ENCODE measurements at places on chromosomes 1 and 21. TPM values are rescaled to one million over a fixed set of nuclear protein-coding genes. Genes with fewer than 3 reads are reported as not detected.
A peak's percentile ranks its signal among the peaks of the same experiment; 100 is the strongest.

DNA sequence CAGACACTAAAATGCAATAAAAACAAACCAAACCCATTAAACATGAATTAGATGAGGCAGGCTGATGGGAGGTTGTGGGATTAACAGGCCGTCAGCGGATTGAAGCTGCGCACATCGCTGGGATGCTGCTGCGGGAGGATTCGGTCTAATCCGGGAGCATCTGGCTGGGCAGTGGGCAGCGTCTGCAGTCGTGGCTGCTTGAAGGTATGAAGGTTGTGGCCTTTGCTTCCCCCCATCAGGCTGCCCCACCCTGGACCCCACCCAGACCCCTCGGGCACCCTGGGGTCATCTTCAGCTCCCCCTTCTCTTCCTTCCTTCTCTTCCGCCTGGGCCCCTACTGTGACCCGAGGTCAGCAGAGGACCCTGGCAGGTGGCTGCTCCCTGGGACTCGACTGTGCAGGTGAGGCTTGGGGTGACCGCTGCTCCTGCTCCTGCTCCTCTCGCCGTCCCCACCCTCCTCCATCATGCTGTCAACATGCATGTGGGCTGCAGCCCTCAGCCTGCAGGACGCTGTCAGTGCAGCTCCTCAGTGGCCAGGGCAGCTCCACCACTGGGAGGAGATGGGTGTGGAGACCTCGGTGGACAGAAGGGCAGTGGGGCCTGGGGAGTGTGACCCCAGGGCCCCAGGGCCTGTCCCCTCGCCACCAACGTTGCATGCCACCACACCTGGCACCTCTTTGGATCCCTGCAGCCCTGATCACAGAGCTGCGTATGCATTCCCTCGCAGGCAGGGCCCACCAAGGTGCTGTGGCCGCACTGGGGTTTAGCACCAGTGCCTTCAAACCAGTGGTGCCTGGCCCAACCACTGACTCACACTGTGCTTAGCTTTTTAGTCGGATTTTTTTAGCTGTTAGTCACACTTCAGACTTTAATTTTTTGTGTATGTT is 112.2 kb upstream of the COL6A1 start:
- DNase-seq, result peak; percentile 23
- no peak overlapping the region for H3K4me3 ChIP-seq
- no peak overlapping the region for H3K27ac ChIP-seq
- no peaks in the 10 kb centered on the region for H3K4me1 ChIP-seq

GRCh38 chr1:31036749-31037500 is 28.6 kb downstream of the PUM1 start:
- no peaks in the 10 kb centered on the region for H3K4me1 ChIP-seq
- no peaks in the 10 kb centered on the region for H3K27me3 ChIP-seq
- no peaks in the 10 kb centered on the region for H3K36me3 ChIP-seq
- H3K4me3 ChIP-seq, result no peak overlapping the region
- no peak overlapping the region for H3K27ac ChIP-seq

- no peak for DNase-seq
- H3K4me3 ChIP-seq, result no peak within 1 kb of the TSS
- peak within 1 kb of the TSS; percentile 12 for H3K27ac ChIP-seq
- peaks cover 34% of the 10 kb centered on the region for H3K4me1 ChIP-seq
Observed at GRCh38 chr1:160862203-160863060, at the start of gene CD244. CD244 (minus strand) TSS chr1:160862887; CDS start chr1:160862677, 210 bp downstream.

DNA sequence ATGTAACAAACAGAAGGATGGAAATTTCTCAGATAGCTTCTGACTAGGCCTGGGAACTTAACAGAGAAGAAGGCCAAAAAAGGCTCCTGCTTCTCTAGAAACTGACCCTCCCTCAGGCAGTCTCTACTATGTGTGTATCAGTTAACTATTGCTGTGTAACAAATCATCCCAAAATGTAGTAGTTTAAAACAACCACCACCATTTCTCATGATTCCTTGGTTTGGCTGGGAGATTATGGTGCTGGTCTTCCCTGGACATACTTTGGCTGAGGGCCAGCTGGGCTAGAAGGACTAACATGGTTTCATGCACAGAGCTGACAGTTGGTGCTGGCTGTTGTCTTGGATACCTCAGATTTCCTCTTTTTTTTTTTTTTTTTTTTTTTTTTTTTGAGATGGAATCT is 26.2 kb upstream of the CNN3 start:
- H3K4me1 ChIP-seq, result peaks cover 35% of the 10 kb centered on the region
- H3K27ac ChIP-seq, result no peak overlapping the region
- no peak for DNase-seq

GRCh38 chr1:2545754-2546514 is 10.2 kb upstream of the TNFRSF14 start:
- H3K4me1 ChIP-seq, result peaks cover 8% of the 10 kb centered on the region
- no peaks in the 10 kb centered on the region for H3K27me3 ChIP-seq
- no peak overlapping the region for H3K27ac ChIP-seq

GRCh38 chr1:55669293-55669692 is 454.1 kb upstream of the USP24 start:
- H3K4me1 ChIP-seq, result no peaks in the 10 kb centered on the region
- no peak overlapping the region for H3K4me3 ChIP-seq
- no peaks in the 10 kb centered on the region for H3K36me3 ChIP-seq
- no peak overlapping the region for H3K27ac ChIP-seq

DNA sequence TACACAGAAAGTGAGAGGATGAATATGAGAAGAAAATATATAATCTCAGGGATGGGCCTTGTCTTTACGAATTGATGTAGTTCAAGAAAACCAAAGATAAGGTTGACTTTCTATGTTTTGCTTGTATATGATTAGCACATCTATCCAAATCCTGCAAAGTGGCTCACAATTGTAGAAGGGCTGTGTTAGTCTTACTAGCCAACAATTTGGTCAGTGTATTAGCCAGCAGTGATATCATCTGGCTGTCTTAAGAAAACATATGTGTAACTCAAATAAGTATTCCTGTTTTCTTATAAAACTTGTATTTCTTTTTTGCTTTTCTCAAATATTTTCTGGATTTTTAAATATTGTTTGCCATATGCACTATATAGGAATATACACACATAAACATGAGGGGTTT is 5.5 kb downstream of the SDCCAG8 start:
- no peaks in the 10 kb centered on the region for H3K36me3 ChIP-seq
- H3K27ac ChIP-seq, result no peak overlapping the region
- no peaks in the 10 kb centered on the region for H3K27me3 ChIP-seq
- H3K4me3 ChIP-seq, result no peak overlapping the region

DNA sequence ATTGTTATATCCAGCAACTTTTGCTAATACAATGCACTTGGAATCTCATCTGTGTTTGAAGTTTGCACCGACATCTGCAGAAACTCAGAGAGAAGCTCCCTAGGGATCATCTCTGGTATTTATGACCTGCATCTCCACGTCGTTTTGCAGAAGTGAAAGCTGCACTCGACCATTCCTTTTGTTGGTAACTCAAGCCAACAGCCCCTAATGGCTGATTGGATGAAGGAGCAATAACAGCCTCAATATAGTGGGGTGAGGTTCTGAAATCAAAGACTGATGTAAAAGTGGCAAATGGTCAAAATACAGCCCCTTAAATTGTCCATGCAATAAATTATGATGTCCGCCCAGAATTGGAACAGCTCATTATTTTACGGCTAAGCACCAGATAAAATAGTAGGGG is 344.2 kb upstream of the KAZN start:
- H3K4me1 ChIP-seq, result no peaks in the 10 kb centered on the region
- no peaks in the 10 kb centered on the region for H3K27me3 ChIP-seq
- H3K36me3 ChIP-seq, result no peaks in the 10 kb centered on the region
- no peak overlapping the region for H3K27ac ChIP-seq
- no peak for DNase-seq

DNA sequence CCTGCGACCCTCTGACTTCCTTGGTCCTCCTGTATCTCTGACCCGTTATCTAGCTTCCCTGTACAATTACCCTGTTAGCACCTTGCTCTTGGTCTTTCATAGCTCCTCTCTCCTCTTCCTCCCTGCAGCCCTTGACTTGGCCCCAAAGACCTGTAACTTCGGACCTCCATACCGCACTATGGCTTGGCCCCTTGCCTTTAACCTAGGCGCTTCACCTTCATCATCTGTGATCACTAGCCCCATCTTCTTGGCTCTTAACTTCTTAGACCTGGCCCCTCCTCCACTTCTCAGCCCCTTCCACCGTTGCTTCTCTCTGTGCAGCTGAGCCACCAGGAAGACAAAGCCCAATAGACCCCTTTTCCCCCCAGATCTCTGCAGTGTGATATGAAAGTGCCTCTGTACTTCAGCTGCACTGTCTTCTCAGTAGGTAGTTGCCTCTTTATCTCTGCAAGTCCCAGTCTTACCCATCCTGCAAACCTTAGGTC is 740 bp downstream of the ZNF691 start:
- H3K27ac ChIP-seq, result peak overlapping the region; percentile 94
- no peaks in the 10 kb centered on the region for H3K4me1 ChIP-seq
- H3K36me3 ChIP-seq, result no peaks in the 10 kb centered on the region
- DNase-seq, result no peak
- H3K27me3 ChIP-seq, result no peaks in the 10 kb centered on the region
- H3K4me3 ChIP-seq, result peak overlapping the region; percentile 75

DNA sequence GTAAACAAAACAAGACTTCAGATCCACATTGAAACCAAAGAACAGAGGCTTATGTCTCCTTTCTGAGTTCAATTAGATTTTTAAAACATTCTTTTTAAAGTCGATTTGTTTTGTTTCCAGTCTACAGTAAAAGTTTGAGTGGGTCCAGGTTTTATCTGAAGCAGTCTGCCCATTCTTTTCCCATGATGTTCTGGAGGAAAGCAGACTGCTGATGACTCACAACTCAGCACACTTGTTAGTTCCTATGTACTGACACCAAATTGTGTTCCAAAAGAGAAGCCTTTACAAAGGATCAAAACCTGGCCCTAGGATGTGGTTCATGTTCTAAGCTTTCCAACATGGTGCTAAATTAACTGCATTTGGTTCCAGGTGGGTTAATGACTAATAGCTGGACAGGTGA is 11.4 kb upstream of the CCN1 start:
- no peaks in the 10 kb centered on the region for H3K27me3 ChIP-seq
- H3K4me1 ChIP-seq, result peaks cover 63% of the 10 kb centered on the region
- DNase-seq, result no peak
- H3K27ac ChIP-seq, result no peak overlapping the region
- H3K36me3 ChIP-seq, result no peaks in the 10 kb centered on the region

DNA sequence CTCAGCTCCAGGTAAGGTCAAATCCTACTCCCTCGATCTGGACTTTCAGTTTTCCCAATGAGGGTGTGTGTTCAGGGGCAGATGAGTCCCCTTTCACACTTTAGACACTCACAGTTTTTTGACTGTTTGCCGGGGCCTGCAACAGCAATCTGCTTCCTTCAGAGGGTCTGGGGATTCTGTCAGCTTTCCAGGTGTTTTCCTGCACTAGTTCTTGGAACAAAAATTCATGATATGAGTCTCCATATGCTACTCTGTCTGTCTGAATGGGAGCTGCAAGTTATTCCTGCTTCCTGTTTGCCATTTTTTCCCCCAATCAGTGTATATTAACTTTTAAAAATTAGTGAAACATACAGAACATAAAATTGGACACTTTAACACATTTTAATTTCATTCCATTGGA is 24.3 kb downstream of the CYP4B1 start:
- H3K27me3 ChIP-seq, result no peaks in the 10 kb centered on the region
- no peak overlapping the region for H3K27ac ChIP-seq
- no peak overlapping the region for H3K4me3 ChIP-seq
- no peaks in the 10 kb centered on the region for H3K36me3 ChIP-seq

GRCh38 chr1:6599141-6599975 is 3.3 kb downstream of the KLHL21 start:
- DNase-seq, result no peak
- H3K4me3 ChIP-seq, result no peak overlapping the region
- no peak overlapping the region for H3K27ac ChIP-seq
- H3K36me3 ChIP-seq, result peaks cover 6% of the 10 kb centered on the region
- H3K4me1 ChIP-seq, result no peaks in the 10 kb centered on the region
- no peaks in the 10 kb centered on the region for H3K27me3 ChIP-seq

GRCh38 chr1:153796786-153797659 is 21.8 kb downstream of the SLC27A3 start:
- H3K36me3 ChIP-seq, result no peaks in the 10 kb centered on the region
- DNase-seq, result peak; percentile 82
- H3K4me3 ChIP-seq, result no peak overlapping the region
- no peaks in the 10 kb centered on the region for H3K4me1 ChIP-seq

DNA sequence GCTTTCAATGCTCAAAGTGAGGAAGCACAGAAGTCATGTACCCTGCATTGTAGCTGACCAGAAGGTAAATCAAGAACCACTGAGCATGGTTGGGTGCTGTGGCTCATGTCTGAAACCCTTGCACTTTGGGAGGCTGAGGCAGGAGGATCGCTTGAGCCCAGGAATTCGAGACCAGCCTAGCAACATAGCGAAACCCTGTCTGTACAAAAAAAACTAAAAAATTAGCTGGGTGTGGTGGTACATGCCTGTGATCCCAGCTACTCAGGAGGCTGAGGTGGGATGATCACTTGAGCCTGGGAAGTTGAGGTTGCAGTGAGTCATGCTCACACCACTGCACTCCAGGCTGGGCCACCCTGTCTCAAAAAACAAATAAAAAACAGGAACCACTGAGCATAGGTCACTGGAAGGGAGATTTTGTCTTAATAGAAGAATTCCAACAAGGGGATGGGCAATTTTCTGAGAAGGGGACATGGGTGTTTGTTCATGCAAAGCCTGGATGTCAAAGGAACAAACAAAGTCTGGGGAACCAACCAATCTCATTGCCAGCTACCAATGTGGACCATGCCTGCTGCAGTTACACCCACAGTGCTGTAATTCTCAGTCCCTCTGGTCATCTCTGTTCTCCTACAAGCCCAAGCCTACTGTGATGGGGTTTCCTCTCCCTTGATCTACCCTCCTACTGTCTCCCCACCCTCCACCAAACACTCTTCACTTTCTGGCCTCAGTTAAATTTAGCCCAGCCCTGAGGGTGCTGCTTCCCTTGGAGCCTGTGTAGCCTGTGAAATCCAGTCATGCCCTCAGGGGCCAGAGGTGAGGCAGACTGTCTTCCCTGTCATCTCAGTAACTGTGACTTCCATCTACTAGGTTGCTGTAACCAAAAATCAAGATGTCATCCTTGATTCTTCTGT is 47.9 kb downstream of the ELF3 start:
- peaks cover 33% of the 10 kb centered on the region for H3K4me1 ChIP-seq
- peak; percentile 62 for DNase-seq
- H3K36me3 ChIP-seq, result no peaks in the 10 kb centered on the region
- peak overlapping the region; percentile 26 for H3K27ac ChIP-seq

GRCh38 chr1:28744184-28744583 is 7.4 kb downstream of the YTHDF2 start:
- no peaks in the 10 kb centered on the region for H3K27me3 ChIP-seq
- H3K4me1 ChIP-seq, result no peaks in the 10 kb centered on the region
- no peak for DNase-seq
- H3K4me3 ChIP-seq, result no peak overlapping the region
- peak overlapping the region; percentile 56 for H3K27ac ChIP-seq

DNA sequence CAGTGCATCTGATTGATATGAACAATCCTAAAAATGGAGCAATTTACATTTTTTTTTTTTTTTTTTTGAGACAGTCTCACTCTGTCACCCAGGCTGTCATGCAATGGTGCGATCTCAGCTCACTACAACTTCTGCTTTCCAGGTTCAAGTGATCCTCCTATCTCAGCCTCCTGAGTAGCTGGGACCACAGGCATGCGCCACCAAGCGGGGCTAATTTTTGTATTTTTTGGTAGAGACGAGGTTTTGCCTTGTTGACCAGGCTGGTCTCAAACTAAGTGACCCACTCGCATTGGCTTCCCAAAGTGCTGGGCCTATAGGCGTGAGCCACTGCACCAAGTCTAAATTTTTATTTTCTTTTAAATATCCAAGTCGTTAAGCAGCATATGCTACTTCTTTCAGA is 109.0 kb downstream of the FAF1 start:
- DNase-seq, result no peak
- no peak overlapping the region for H3K4me3 ChIP-seq
- no peak overlapping the region for H3K27ac ChIP-seq
- no peaks in the 10 kb centered on the region for H3K36me3 ChIP-seq
- no peaks in the 10 kb centered on the region for H3K27me3 ChIP-seq
- no peaks in the 10 kb centered on the region for H3K4me1 ChIP-seq

Gene C2CD4D
- 0.23 TPM for total RNA-seq

Gene SEMA4A
- 0.52 TPM for total RNA-seq

Gene BRINP2
- not detected for total RNA-seq

Data from Caco-2 (cell line).